Activated naive CD8-positive, alpha-beta T cell treated with anti-CD3 and anti-CD28 coated beads, Interleukin-2, amount 50 U/mL, for 24 hours (primary cell): ENCODE measurements at places on chromosomes 16 and 17.

GRCh38 chr16:566475-567372 lies at the start of gene NHLRC4:
Gene NHLRC4 (plus strand): TSS chr16:567005. CDS start chr16:568048, 1,043 bp downstream.
- peak; percentile 59 for DNase-seq

GRCh38 chr16:56257666-56258342 lies 66.5 kb downstream of the GNAO1 start:
- no peak for DNase-seq

- DNase-seq = no peak
Measured at GRCh38 chr17:35359398-35359797, 14.0 kb downstream of the SLFN11 start.

GRCh38 chr16:46962629-46963028 lies 10.8 kb downstream of the DNAJA2 start:
- DNase-seq = no peak

DNA sequence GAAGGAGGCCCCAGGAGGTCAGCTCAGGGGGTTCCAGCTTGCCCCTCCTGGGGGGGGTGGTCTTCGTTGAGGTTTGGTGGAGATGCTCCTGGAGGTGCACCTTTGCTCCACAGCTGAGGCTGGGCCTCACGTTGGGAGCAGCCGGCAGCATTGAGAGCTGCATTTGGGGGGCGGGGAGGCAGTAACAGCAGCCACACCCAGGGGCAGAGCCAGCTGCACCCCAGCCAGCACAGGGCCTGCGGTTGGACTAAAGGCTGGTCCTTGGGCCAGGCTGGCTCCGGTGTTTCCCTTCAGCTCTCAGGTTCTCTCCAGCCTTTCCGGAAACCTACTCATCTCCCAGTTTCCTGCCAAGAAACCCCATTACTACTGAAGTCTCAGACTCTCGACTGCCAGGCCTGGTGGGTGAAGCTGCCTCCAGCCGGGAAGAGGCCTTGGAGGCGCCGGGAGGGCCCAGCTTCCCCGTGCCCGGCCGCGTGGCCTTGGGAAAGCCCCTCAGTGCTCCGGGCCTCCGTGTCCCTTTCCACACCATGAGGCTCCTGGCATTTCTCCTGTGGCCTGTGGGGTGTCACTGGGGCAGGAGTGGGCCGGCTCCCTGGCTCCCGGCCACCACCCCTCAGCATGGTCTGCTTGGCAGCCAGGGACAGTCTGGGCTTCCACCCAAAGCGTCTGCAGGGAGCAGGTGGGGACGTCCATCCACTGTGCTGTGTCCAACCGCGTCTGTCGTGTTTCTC lies 14.0 kb upstream of the BAIAP2 start:
- no peak for DNase-seq

- no peak for DNase-seq
Measured at GRCh38 chr16:75307506-75307905, 56.1 kb upstream of the BCAR1 start.

DNA sequence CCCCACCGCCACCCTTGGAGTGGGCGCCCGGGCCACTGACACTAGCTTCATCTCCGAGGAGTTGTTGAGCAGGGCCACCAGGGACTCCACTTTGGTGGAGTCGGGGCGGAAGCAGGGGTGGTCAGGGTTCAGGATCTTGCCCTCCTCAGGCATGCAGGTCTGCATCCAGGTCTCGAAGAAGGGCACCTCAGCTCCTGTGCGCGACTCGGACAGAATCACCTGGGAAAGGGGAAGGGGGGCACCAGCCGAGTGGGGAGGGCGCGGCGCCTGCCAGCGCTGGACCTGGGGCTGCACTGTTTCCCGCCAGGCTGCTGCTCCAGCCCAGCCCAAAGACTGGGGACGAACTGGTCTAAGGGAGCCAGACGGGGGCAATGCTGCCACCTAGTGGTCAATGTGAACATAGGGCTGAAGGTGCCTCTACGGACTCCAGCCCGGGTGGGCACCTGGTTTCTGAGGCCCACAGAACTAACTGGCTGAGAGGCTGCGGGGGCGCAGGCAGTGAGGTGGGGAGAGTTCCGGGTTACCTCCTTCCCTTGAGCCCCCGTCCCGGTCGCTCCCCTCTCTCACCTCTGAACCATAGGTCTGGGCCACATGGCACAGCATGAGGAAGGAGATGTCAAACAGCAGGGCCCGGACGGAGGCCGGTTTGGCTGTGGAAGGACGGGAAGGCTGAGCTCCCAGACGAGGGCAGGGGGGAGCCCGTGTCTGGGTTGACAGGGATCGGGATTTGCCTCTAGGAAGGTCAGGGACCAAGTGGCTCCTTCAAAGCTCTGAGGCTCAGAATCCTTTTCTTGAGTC lies 11.8 kb downstream of the CSF3 start:
- DNase-seq = peak; percentile 73

- DNase-seq = no peak
Measured at GRCh38 chr17:33039874-33040273, 48.2 kb downstream of the SPACA3 start.

- DNase-seq = peak; percentile 7
Measured at GRCh38 chr16:12459391-12460063, 344.2 kb downstream of the CPPED1 start.

GRCh38 chr16:57998486-57998885 lies 2.0 kb downstream of the ZNF319 start:
- peak; percentile 66 for DNase-seq

- no peak for DNase-seq
Measured at GRCh38 chr16:62539657-62540056, 503.4 kb upstream of the CDH8 start.

- DNase-seq = no peak
Measured at GRCh38 chr17:66570447-66571195, 264.3 kb upstream of the CACNG5 start.
